GDM1 (cell line): ENCODE measurements at places on chromosomes 6 and 20.

GRCh38 chr20:49889935-49890333 lies 25.4 kb downstream of the SPATA2 start:
- DNase-seq: no peak

- DNase-seq: no peak
These were observed 273.9 kb upstream of the THEMIS start for GRCh38 chr6:128174724-128175123.

DNA sequence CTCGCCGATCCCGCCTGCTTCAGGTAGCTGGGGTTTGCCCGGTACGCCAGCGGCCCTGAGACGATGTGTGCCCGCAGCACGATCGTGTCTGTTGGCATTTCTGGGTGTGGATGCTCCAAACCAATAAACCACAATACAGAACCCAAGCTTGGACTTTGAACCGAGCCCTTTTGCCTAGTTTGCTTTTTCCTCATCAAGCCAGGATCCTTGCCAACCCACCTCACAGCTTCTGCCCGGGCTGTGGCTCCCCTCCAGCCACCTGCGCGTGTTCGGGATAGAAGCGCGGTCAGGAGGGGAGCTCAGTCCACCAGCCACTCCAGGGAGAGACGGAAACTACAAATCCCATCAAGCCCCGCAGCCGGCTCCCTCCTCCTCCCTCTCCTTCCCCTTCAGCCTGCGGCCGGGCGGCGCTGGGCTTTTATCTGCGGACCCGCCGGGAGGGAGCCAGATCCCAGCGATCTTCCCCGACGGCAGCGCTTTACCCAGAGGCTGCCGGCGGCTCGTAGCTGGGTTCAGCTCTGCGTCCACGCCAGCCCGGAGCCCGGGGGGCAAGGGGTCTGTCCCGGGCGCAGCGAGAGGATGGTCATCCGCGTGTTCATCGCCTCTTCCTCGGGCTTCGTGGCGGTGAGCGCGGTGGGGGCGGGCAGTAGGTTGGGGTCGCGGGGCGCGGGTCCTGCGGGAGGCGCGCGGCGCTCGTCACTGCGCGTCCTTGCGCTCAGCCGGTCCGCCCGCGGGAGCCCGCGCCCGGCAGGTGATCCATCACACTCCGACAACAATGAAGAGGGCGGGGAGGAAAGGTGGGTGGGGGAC lies at the start of gene SH3BGRL2:
Gene SH3BGRL2, plus strand, starts transcription at position 447 of the 810 bp plus-strand sequence. Its CDS starts 133 bp downstream, at position 580.
- DNase-seq: peak; percentile 56

- no peak for DNase-seq
These were observed 560.8 kb upstream of the IMPG1 start for GRCh38 chr6:76633259-76633658.

DNA sequence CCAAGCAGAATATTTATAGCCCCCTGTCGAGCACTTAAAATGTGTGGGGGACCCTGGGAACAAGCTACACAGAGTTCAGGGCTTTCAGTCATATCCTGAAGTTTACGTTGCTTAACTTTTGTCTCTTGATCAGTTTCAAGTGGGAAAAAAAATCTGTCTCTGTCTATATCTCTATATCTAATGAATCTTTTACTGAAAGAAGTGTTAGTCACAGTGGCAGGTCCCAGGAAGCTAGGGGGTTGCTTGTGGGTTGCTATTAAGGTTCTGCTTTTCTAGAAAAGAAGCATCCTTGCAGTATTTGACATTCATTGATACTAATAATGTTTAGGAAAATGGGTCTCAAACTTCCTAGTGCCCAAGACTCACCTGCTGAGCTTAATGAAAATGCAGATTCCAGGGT lies 76.7 kb upstream of the CLDN20 start:
- no peak for DNase-seq

- peak; percentile 12 for DNase-seq
These were observed 61.4 kb downstream of the BMP2 start for GRCh38 chr20:6828794-6829423.

DNA sequence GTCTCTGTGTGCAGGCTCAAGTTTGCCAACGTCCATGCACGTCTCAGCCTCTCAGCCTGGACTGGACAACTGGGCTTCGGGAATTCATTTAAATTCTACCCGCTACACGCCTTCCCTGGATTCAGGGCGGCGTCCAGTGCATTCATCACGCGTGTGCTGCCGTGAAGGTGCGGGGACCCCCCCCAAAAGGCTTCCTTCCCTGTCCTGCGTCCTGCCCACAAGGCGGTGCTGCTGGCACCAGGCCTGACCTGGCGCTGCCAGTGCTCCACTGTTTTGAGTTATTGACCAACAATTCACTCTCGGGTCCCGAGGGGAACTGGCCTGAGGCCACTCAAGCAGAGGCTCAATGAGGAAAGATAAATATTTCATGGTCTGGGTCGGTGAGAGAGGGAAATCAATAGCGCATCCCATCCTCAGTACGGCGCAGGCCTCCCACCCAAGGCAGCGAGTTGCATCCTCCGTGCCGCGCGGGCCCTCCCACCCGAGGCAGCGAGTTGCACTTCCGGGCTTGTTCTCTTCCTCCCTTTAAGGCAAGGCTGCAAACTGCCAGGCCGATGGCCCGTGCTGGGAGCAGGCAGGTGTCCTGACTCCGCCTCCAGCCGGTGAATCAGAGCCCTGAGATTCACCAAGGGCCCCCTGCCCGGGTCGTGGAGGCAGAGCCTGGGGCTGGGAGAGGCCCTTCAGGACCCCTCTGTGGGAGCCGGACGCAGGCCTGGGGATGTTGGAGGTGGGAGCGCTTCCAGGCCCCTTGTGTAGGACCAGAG lies 22.8 kb upstream of the BHLHE23 start:
- DNase-seq: no peak

- no peak for DNase-seq
These were observed 612 bp downstream of the TNNC2 start for GRCh38 chr20:45826381-45827019.

DNA sequence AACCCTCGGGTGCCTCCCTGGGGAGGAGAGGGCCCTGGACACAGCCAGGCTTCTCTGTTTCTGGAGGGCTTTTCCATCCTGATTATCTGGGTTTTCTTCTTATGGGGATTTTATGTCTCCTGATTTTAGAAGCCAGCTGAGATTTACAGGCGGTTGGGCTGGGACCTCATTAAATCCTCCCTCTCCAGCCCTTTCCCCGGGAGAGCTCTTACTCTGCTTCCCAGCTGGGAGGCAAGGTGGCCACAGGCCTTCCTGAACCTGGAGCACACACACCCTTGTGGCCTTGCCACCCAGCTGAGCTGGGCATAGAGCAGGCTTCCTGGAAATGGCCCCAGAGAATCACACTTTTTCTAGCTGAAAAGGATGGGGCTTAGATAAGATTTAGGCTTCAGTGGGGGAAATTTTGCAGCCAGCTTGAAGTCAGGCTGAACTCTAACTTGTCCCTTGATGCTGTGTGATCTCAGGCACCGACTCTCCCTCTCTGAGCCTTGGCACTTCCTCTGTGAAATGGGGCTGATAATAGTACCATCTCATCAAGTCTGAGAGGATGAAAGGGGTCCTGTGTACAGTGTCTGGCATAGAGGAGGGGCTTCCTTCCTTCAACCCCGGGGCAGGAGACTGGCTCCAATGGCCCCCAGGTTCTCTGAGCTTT lies 16.6 kb downstream of the VSTM2L start:
- no peak for DNase-seq

- DNase-seq: no peak
These were observed 815.5 kb upstream of the SLC35B3 start for GRCh38 chr6:9250852-9251251.

GRCh38 chr20:49786668-49787370 lies 25.8 kb upstream of the SLC9A8 start:
- no peak for DNase-seq

- no peak for DNase-seq
These were observed 692.0 kb downstream of the DHX35 start for GRCh38 chr20:39654171-39654570.
